ENCODE measurements at places on chromosomes 2 and 18.

DNA sequence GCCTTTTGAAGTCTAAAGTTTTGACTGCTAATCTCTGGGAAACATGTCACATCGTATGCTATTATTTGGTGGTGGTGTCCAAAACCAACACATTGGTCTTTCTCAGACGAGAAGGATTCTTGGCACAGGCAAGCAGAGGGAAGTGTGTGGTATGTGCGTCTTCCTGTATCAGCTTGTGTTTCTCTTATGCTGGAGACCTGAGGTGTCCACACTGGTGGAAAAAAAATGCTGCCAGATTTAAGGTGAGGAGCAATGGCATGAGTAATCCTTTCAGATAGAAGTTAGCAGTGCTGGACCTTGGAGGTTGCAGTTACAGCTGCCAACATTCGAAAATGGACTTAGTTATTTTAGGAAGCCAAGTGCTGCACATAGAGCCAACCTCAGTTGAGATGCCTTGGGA lies 11.7 kb upstream of the FHL2 start:
- no peak for DNase-seq

DNA sequence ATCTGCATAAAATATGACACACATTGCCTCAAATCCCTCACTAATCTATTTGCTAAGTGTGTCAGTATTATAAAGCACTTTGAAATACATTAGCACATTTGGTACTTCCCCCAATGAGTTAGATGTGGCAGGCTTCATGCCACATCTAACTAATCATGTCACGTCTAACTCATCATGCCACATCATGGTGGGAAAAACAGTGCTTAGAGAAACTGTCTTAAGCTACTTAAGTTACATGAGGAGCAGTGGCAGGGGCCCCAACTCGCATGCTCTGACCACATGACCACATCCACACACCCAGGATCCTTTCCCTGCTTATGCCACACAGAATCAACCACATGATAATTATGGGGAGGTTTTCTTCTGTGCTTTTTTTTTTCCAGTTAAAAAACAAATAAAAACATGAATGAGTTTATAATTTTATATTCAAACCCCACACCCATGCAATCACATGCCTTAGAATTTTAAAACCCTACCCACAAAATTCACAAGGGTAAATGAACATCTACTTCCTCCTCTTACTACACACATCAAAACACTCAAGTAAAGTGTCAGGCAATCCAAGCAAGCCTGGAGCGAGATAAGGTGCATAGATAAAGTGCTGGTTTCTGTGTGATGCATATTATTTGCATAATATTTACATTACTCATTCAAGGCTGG lies 1.6 kb downstream of the ABCA12 start:
- no peak for DNase-seq

DNA sequence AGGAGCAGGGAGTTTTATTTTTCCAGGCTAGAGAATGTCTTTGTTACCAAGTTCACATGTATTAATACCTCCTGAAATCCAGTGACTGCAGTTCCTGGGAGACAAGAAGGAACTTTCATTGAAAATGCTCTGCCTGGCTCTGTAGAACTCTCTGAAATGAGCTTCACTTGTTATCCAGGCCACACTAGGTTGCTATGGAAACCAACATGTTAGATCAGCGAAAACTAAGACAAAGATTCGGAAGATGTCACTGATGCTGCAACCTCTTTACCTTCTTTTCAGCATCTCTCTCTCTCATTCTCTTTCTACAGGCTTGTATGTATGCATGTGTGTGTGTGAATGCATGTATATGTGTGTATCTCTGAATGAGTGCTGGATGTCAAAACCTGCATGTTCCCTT lies 218.5 kb downstream of the TRIB2 start:
- no peak for DNase-seq

- no peak for DNase-seq
Observed at GRCh38 chr2:21800356-21800755, 676.6 kb downstream of the TDRD15 start.

DNA sequence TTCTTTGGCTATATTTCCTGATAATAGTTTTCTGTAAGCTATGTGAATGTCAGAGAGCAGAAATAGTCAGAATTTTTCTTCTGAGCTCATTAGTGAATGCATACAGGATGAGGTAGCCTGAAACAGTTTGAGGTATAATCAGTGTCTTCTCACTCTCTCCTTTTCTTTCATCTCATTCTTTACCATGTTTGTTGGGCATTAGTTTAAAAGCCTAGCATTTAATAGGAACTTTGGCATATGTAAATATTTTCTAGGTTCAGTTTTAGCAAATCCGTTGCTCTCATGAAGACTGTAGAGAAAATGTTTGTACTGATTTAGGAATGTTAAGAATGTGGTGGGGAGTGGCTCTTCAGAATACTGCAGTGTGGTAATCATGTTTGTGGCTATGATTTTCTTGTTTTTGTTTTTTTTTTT lies 119.4 kb downstream of the PARD3B start:
- no peak for DNase-seq

All from cerebellar nuclear complex (tissue), 1 donor.